Stimulated activated CD4-positive, alpha-beta T cell treated with anti-CD3 and anti-CD28 coated beads, Interleukin-15, amount 100 ng/mL, for 48 hours (primary cell): ENCODE measurements at places on chromosomes 2 and 18.

DNA sequence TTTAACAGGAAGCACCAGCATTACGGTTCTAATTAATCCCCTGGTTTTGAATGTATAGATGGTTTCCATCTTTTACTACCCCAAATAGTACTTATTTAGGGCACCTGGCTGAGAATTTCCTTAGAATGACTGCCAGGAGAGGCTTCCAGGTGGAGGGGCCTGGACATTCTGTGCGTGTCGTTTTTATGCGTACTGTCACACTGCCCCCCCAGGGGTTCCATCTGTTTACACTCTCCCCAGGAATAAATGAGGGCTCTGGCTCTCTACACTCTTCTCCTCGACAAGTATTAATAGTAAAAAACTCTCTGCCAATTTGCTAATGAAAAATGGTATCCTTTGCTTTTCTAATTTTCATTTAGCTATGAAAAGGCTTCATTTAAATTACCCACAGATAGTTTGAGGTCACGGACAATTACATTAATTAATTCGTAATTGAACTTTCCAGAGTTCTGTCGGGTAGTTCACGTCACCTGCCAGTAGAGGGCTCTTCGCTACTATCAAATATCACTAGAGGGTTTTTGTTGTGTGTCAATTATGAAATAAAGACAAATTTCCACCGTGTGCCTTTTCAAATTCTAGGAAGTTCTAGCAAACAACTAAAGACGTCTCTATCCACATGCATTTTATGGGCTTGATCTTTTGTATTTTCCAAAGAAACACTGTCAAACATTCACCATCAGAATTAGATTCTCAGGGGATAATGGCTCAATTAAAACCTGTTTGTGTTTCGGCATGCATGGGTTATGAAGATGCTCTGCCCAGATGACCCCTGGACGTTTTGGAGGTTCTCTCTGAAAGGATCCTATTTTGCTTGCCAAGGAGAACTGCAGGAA is 88.8 kb upstream of the ASB18 start:
- no peak for DNase-seq

DNA sequence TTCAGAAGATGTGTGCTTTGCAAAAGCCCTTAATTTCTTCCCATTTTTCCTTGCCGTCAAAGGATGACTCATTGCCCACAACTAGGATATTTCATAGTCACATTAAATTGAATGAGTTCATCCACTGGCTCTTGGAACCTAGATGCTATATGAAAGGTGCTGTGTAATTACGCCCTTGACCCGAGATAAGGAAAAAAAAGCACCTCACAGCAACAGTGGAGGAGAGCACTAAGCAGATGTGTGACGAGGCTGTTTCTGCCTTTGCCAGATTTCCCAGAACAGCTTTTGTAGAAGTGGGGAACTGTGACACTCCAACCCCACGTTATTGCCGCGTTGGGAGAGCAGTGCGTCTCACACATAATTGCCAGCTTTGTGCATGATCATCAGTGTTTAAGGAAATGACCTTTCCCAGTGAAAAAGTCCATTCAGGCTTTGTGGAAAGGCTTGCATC is 33.3 kb upstream of the TMEM87B start:
- no peak for DNase-seq

- no peak for DNase-seq
These were observed 52.3 kb downstream of the HIBCH start for GRCh38 chr2:190267302-190267701.

- DNase-seq = no peak
These were observed 692.3 kb downstream of the RNF144A start for GRCh38 chr2:7609556-7609955.

- DNase-seq = no peak
These were observed 794.4 kb upstream of the ID2 start for GRCh38 chr2:7887441-7887840.

GRCh38 chr2:112920923-112921532 is 10.1 kb downstream of the IL37 start:
- no peak for DNase-seq

GRCh38 chr2:109284826-109285225 is 155.8 kb downstream of the SH3RF3 start:
- DNase-seq = no peak

- DNase-seq = no peak
These were observed 37.5 kb downstream of the SLC4A3 start for GRCh38 chr2:219664944-219665343.

DNA sequence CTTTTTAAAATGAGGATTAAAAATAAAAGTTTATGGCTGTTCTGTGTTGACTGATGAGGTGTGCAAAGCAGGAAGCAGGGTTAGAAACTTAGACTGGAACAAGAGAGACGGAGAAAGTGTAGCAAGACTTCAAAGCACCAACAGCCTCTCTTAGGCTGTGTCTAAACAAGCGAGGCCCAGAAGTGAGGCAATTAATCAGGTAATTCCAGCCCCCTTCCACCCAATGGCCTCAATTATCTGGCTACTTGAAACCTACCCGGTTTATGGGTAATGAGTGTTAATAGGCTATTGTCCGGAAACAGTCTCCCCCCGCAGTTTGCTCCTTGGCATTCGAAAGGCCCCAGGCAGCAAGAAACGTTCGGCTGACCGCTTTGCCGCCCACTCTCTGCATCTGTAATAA is 171.7 kb upstream of the MYCN start:
- DNase-seq = no peak

DNA sequence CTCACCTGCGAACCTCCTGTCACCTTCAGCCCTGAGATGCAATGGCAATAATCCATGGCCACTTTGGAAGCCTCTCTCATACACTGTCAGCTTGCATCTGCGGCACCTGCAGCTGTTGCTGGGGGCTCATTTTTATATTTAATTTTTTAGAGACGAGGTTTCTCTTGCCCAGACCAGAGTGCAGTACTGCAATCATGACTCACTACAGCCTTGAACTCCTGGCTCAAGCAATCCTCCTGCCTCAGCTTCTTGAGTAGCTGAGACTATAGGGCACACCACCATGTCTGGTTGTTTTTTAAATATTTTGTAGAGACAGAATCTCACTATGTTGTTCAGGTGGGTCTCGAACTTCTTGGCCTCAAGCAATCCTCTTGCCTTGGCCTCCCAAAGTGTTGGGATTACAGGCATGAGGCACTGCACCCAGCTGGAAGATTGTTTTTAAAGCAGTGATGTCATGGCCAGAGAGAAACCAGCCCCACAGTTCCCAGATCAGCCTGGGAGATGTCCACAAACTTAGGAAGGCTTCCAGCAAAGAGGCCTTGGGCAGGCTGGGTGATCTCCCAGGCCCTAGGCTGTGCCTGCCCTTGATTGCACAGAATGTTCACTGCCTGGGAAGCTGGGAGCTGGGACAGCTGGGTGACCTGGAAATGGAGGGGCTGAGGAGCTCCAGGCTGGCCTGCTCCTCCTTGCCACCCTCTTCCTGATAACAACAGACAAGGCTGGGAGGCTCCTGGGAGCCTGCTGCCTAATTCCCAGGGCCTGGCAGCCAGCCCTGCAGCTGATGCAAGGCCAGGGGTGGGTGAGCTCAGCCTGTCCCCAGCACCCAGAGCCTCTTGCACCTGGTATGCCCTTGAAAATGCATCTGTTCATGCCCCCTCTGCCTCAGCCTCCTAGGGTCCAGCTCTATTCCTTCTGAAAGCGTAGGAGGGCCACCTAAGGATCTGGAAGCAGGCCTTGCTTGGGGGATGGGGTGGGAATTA is 27.1 kb downstream of the SH2D6 start:
- no peak for DNase-seq

DNA sequence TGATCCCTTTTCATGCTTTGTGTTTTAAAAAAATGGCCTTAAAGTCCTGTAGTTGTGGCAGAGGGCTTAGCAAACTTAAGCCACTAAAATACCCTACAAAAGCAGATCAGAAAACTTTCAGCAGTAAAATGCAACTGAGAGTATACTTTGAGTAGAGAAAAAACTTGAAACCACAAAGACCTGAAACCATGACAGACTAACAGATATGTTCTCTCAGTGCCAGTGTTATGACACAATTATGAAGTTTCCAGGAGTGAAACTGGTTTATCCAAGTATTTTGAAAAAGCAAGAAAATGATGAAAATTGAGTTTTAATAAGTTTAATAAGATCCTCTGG is 74.5 kb downstream of the SPRED2 start:
- DNase-seq = no peak

GRCh38 chr2:154537024-154537423 is 161.5 kb upstream of the KCNJ3 start:
- no peak for DNase-seq

DNA sequence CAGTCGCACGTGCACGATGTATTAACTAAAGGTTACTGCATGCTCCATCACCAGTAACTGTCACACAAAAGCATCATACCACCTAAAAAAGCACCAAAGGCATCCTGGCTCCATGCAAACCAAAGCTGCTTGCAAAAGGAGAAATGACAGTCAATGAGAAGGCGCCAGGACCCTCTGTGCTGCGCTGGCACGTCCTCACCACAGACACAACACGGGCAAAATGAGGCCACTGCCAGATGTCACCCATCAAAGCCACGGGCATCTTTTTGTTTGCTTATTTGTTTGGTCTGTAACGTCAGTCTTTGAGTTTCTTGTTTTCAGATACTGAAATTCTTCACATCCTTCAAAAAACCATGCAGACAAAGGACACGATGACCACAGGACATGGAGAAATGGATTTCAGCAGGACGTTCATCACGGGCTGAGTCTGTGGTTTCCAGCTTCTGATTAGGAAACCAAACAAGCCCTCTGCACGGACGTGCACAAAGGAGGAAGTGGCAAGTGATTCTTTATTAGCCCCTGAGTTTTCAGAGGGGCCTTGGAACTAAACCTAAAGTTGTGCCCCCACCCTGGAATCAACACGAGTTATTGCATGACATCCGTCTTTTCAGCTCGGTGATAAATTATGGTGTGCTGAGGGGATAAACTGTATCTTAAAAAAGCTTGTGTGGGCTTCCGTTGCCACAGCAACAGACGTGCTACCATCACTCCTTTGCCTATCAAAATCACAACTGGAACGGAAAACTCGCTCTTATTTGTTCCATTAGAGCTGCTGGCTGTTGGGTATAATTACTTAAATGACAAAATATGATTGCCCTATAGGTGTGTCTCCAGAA is 181.8 kb downstream of the EIPR1 start:
- no peak for DNase-seq

DNA sequence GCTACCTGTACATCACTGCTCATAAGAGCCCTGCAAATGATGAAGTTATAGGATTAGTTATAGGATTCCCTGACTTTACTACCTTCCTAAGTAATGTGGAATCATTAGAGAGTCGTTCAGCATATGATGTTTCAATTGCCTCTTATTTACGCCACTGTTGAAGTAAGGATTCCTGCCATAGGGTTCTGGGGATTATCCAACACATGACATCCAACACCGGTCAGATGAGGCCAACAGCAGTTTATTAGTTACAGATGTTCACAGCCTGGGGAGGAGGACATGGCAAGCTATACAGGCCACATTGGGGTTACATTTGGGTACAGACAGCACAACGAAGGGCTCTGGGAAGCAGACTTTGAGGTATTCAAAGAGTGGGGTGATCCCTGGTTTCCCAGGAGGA is 134.1 kb upstream of the MC4R start:
- no peak for DNase-seq

- DNase-seq = no peak
These were observed 52.0 kb upstream of the FAM171B start for GRCh38 chr2:186641807-186642321.

GRCh38 chr2:151972241-151973012 is 126.4 kb downstream of the CACNB4 start:
- DNase-seq = no peak

GRCh38 chr2:222479859-222480258 is 55.5 kb downstream of the SGPP2 start:
- no peak for DNase-seq
